ENCODE measurements at places on chromosomes 2 and 18.

GRCh38 chr2:203707530-203707929 is 1.1 kb downstream of the CD28 start:
- H3K4me3 ChIP-seq, result no peak overlapping the region
- H3K4me1 ChIP-seq, result no peaks in the 10 kb centered on the region
- no peaks in the 10 kb centered on the region for H3K27me3 ChIP-seq
- no peak overlapping the region for H3K27ac ChIP-seq

DNA sequence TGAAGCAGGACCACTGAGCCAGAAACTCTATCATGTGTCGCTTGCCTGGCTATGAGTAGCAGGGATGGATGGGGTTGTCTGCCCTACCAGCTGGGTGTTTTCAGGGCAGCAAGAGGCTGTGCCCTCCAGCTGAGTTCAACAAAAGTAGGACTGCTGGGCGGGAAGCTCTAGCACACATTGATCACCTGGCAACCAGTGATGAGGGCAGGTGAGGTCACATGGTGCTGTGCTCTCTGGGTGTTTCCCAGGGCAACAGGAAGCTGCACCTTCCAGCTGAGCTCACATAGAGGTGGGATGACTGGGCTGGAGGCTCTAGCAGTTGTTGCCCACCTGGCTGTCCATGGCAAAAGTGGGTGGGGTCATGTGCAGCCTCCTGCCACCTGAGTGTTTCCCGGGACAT is 487.3 kb upstream of the VWC2L start:
- no peaks in the 10 kb centered on the region for H3K27me3 ChIP-seq
- DNase-seq, result no peak
- no peak overlapping the region for H3K4me3 ChIP-seq

- no peaks in the 10 kb centered on the region for H3K4me1 ChIP-seq
- no peak overlapping the region for H3K4me3 ChIP-seq
- DNase-seq, result no peak
Measured at GRCh38 chr2:128622955-128623620, 304.4 kb upstream of the HS6ST1 start.

GRCh38 chr2:135086222-135086621 is 34.1 kb downstream of the RAB3GAP1 start:
- no peak overlapping the region for H3K4me3 ChIP-seq
- DNase-seq, result no peak
- no peak overlapping the region for H3K27ac ChIP-seq
- H3K36me3 ChIP-seq, result no peaks in the 10 kb centered on the region
- H3K27me3 ChIP-seq, result no peaks in the 10 kb centered on the region
- no peaks in the 10 kb centered on the region for H3K4me1 ChIP-seq

DNA sequence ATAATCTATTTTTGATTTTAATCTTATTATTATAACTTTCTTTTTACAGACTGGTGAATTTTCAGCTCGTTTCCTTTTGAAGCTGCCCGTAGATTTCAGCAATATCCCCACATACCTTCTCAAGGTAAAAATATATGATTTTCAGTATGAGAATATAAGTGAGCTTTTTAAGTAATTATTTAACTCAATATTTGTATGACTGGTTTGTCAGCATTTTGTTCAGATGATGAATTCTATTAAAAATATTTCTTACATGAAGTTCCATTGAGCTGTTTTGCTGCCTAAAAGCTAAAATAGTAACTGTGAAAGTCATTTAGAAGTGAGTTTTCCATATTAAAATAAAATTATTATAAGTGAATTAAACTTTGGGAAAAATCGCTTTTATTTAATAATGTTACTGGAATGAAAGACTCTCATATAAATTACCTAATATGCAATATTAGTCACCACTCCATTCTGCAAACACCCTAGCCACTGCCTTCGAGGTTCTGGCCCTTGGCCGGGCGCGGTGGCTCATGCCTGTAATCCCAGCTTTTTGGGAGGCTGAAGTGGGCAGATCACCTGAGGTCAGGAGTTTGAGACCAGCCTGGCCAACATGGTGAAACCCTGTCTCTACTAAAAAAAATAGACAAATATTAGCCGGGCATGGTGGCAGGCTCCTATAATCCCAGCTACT is 155.3 kb downstream of the BABAM2 start:
- H3K27me3 ChIP-seq, result no peaks in the 10 kb centered on the region
- DNase-seq, result no peak
- no peak overlapping the region for H3K27ac ChIP-seq
- H3K4me3 ChIP-seq, result no peak overlapping the region
- no peaks in the 10 kb centered on the region for H3K36me3 ChIP-seq

GRCh38 chr18:76528477-76529432 is 33.7 kb upstream of the ZNF516 start:
- no peak for DNase-seq
- no peaks in the 10 kb centered on the region for H3K36me3 ChIP-seq

DNA sequence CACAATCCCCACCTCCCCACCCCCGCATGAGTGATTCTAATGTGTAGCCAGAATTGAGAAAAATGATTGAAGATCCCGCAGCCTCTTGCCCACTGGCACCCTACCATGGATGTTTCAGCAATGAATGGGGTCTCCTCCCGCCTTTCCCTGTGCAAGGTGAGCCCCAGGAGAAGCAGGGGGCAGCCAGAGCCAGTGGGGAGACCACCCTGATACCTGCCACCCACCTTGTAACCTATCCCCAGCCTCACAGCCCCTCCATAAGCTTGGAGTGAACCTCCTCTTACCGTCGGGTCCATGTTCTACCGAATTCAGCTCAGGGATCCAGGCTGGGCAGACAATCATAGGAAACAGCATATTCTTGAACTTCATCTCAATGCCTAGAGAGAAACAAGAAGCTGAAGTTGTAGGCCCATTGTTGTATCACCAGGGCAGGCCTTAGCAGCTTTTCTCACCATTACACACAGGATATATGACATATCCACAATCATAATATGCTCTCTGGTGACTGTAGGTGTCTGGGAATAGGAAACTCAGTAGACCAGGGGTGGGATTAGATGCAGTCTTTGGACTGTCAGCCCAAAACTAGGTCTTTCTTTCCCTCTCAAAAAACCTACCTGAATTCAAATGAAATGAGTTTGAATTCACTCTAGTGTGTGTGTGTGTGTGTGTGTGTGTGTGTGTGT is 30.9 kb downstream of the XDH start:
- no peak for DNase-seq
- H3K27ac ChIP-seq, result no peak overlapping the region
- H3K27me3 ChIP-seq, result no peaks in the 10 kb centered on the region
- peaks cover 49% of the 10 kb centered on the region for H3K36me3 ChIP-seq

DNA sequence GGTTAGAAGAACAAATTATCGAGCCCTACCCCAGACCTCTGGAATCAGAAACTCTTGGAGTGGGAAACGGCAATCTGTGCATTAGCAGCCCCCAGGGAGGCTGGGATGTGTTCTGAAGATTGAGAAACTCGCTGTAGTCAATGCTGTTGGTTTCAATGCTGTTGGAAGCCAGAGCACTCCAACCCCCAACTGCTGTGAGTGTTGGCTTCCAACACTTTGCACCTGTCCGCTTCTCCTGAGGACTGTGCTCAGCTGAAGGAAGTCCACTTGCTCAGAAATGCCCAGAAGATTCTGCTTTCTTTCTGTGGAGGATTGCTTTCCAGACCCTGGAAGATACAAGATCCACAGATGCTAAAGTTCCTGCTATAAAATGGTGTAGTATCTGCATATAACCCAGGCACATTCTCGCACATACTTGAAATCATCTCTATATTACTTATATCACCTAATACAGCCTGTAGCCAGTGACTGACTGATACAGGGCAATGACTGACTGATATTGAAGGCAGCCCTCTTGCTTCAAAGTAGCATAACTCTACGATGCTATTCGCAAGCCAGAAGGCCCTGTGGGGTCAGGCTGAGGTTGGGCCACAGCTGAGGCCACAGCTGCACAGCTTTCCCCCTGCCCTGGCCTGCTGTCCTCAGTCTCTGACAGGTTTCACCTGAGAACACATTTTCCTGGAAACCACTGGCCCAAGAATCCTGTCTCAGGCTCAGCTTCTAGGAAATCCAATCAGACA is 757.7 kb upstream of the ID2 start:
- H3K36me3 ChIP-seq, result no peaks in the 10 kb centered on the region
- no peaks in the 10 kb centered on the region for H3K27me3 ChIP-seq
- no peak overlapping the region for H3K27ac ChIP-seq
- no peak overlapping the region for H3K4me3 ChIP-seq
- H3K4me1 ChIP-seq, result no peaks in the 10 kb centered on the region
- DNase-seq, result no peak

GRCh38 chr18:50218432-50219197 is 23.7 kb upstream of the MYO5B start:
- peaks cover 6% of the 10 kb centered on the region for H3K4me1 ChIP-seq
- no peak for DNase-seq
- no peaks in the 10 kb centered on the region for H3K36me3 ChIP-seq
- H3K27me3 ChIP-seq, result no peaks in the 10 kb centered on the region
- no peak overlapping the region for H3K4me3 ChIP-seq

DNA sequence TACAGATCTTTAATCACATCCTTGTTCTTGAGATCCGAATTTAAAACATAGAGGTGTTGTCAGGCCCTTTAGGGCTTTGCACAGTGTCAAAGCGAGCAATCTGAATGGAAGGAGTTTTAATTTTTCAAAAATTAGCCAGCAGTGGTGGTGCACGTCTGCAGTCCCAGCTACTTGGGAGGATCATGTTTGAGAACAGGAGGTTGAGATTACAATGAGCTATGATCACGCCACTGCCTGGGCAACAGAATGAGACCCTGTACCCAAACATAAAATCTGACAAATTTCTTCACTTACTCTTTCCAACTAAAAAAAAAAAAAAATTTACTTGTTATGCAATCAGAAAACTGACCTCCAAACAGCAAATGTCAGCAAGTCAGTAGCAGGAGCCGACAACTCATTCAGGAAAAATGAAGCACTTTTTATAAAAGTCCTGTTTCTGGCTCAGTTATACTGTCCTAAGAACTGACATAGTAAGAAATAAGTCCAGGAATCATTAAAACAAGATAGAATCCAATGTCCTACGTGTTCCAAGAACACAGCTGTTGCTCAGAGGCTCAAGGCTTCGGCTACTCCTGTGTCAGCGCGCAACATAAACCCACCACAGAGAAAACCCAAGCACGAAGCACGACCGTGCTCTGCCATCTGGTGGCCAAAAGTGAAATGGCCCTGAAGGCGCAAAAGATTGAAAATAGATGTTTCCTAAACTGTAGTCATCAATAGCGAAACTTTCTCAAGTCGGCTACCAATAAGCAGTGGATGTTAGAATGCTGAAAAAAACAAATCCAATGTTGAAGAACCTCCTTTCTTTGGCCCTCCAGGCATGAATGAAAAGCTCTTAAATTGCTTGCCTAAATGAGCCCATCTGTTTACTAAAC is 138.1 kb downstream of the INO80D start:
- no peak overlapping the region for H3K4me3 ChIP-seq
- DNase-seq, result peak; percentile 70

- H3K36me3 ChIP-seq, result no peaks in the 10 kb centered on the region
- no peaks in the 10 kb centered on the region for H3K27me3 ChIP-seq
- H3K4me3 ChIP-seq, result no peak overlapping the region
- H3K4me1 ChIP-seq, result no peaks in the 10 kb centered on the region
- DNase-seq, result no peak
- H3K27ac ChIP-seq, result peak overlapping the region; percentile 35
Measured at GRCh38 chr2:120758181-120759144, 22.8 kb downstream of the GLI2 start.

- H3K36me3 ChIP-seq, result peaks cover 2% of the 10 kb centered on the region
- no peak overlapping the region for H3K4me3 ChIP-seq
- no peak for DNase-seq
- no peaks in the 10 kb centered on the region for H3K4me1 ChIP-seq
Measured at GRCh38 chr18:76397631-76398030, 97.4 kb downstream of the ZNF516 start.

DNA sequence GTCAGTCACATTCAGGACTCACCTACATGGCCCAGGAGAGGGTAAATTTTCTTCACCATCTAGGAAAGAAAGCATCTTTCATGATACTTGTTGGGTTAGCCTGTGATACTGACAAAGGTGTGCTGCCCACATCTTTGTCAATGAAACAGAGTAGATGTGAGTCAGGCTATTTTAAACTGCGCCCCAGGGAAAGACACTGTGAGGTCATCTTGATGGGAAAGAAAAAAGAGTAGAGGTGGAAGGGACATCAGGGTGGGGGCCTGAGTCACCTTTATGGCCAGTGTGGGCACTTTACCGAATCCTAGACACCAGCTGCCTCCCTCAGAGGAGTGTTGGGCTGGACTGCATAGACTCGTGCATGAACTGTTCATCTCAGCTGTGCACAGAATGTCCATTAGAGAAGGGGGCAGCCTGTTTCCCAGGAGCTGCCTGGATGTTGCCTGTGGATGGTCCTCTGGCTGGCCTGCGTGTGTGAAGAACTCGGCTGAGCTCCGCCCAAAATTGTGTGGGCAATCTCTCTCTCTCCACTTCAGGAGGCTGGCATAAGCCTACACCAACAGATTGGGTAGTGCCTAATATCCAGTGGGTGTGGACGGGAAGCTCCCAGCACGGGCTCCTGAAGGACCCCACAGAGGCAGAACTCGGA is 278.7 kb upstream of the PXDN start:
- no peaks in the 10 kb centered on the region for H3K27me3 ChIP-seq
- H3K36me3 ChIP-seq, result no peaks in the 10 kb centered on the region
- H3K27ac ChIP-seq, result no peak overlapping the region
- no peak for DNase-seq
- no peaks in the 10 kb centered on the region for H3K4me1 ChIP-seq
- no peak overlapping the region for H3K4me3 ChIP-seq

- no peak overlapping the region for H3K4me3 ChIP-seq
- H3K27ac ChIP-seq, result no peak overlapping the region
- no peaks in the 10 kb centered on the region for H3K36me3 ChIP-seq
- no peak for DNase-seq
Measured at GRCh38 chr2:143355870-143356269, 226.7 kb downstream of the ARHGAP15 start.

DNA sequence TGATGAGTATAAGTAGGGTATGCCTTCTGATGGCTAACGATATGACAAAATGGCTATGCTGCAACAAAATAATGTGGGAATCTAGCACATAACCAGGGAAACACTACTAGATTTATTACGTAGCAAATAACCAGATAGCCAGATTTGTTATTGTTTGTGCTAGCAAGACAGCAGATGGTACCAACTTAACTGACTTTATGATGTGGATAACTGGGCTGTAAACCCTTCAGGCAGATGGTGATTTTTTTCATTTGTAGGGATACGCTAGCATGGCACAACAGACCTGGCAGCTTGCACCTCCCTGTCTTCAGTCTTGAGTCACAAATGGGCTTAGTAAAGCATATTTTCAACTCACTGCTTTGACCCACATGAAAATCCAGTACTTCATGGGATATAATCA is 48.7 kb downstream of the PRELID3A start:
- H3K27me3 ChIP-seq, result no peaks in the 10 kb centered on the region
- H3K4me1 ChIP-seq, result no peaks in the 10 kb centered on the region
- DNase-seq, result no peak
- H3K27ac ChIP-seq, result no peak overlapping the region

- no peaks in the 10 kb centered on the region for H3K27me3 ChIP-seq
- no peaks in the 10 kb centered on the region for H3K36me3 ChIP-seq
- H3K27ac ChIP-seq, result no peak overlapping the region
- H3K4me3 ChIP-seq, result no peak overlapping the region
Measured at GRCh38 chr2:214730800-214731407, 78.6 kb downstream of the BARD1 start.

Measured in liver (tissue), 10 donors.